A549 treated with Hydrocortisone at 1 μM for 4 hours (cell line): ENCODE measurements at places on chromosomes 3 and 15. TPM values are rescaled to one million over a fixed set of nuclear protein-coding genes. Genes with fewer than 3 reads are reported as not detected.

TTC23 gene
- 9.0 to 14.4 TPM (median 11.5 TPM) in 5 replicates for total RNA-seq

UCN2 gene
- total RNA-seq, result 6.8 to 8.3 TPM (median 7.9 TPM) in 5 replicates

P3H2 gene
- 28.0 to 47.3 TPM (median 34.5 TPM) in 5 replicates for total RNA-seq

RARRES1 gene
- 6.8 to 10.6 TPM (median 8.7 TPM) in 5 replicates for total RNA-seq

GOLGA8T gene
- total RNA-seq, result 0.91 to 1.7 TPM (median 1.6 TPM) in 5 replicates

SCAANT1 gene
- not detected in 5 replicates for total RNA-seq

TMEM115 gene
- 42.7 to 49.1 TPM (median 47.0 TPM) in 5 replicates for total RNA-seq

CHD2 gene
- total RNA-seq, result 25.7 to 29.9 TPM (median 28.2 TPM) in 5 replicates

SLC28A2 gene
- total RNA-seq, result not detected in 5 replicates

THBS1 gene
- 41.7 to 98.2 TPM (median 57.1 TPM) in 5 replicates for total RNA-seq

AGTR1 gene
- total RNA-seq, result 0.32 to 0.77 TPM (median 0.59 TPM) in 5 replicates

ROPN1 gene
- total RNA-seq, result not detected in 5 replicates

POPDC2 gene
- total RNA-seq, result 0.10 to 0.82 TPM (median 0.36 TPM) in 5 replicates

SLCO3A1 gene
- 20.0 to 23.1 TPM (median 21.4 TPM) in 5 replicates for total RNA-seq

RAB5A gene
- 36.1 to 64.3 TPM (median 48.8 TPM) in 5 replicates for total RNA-seq

IL12A gene
- 1.2 to 1.7 TPM (median 1.6 TPM) in 5 replicates for total RNA-seq

CPNE4 gene
- total RNA-seq, result 4.9 to 9.1 TPM (median 5.8 TPM) in 5 replicates

PCOLCE2 gene
- total RNA-seq, result 23.6 to 34.5 TPM (median 24.0 TPM) in 5 replicates

TIMP4 gene
- total RNA-seq, result 11.4 to 13.6 TPM (median 11.9 TPM) in 5 replicates

MYZAP gene
- 1.1 to 1.3 TPM (median 1.2 TPM) in 5 replicates for total RNA-seq

DPPA4 gene
- not detected in 5 replicates for total RNA-seq

KNL1 gene
- total RNA-seq, result 5.0 to 9.8 TPM (median 6.4 TPM) in 5 replicates

LDHAL6B gene
- total RNA-seq, result not detected in 5 replicates

LEKR1 gene
- total RNA-seq, result 0.54 to 0.63 TPM (median 0.59 TPM) in 5 replicates

TMEM266 gene
- 0.15 to 0.33 TPM (median 0.23 TPM) in 5 replicates for total RNA-seq

LYZL4 gene
- not detected in 5 replicates for total RNA-seq

CCR8 gene
- not detected in 5 replicates for total RNA-seq

SLC38A3 gene
- total RNA-seq, result 0.10 to 0.12 TPM (median 0.12 TPM) in 3 of 5 replicates, not detected in the others

ATP8B4 gene
- 0.80 to 1.1 TPM (median 0.99 TPM) in 5 replicates for total RNA-seq

GPR160 gene
- total RNA-seq, result 1.4 to 1.9 TPM (median 1.6 TPM) in 5 replicates

RTP4 gene
- not detected in 5 replicates for total RNA-seq

HTR3E gene
- not detected in 5 replicates for total RNA-seq

MEX3B gene
- total RNA-seq, result 3.2 to 4.5 TPM (median 4.2 TPM) in 5 replicates

SCN11A gene
- not detected in 5 replicates for total RNA-seq

ZNF280D gene
- 12.6 to 16.1 TPM (median 15.2 TPM) in 5 replicates for total RNA-seq

GOLGA6L7 gene
- not detected in 5 replicates for total RNA-seq

EEF1AKMT4 gene
- 8.8 to 13.1 TPM (median 11.3 TPM) in 5 replicates for total RNA-seq

BCL2A1 gene
- 9.5 to 12.8 TPM (median 10.3 TPM) in 5 replicates for total RNA-seq

GP5 gene
- not detected in 5 replicates for total RNA-seq

OXTR gene
- 9.0 to 11.6 TPM (median 9.7 TPM) in 5 replicates for total RNA-seq
